Right renal pelvis (tissue), 4 donors: ENCODE measurements at places on chromosomes 16 and 17. TPM values are rescaled to one million over a fixed set of nuclear protein-coding genes. Genes with fewer than 3 reads are reported as not detected.

The SLC5A11 gene
- 3.0 TPM for polyA plus RNA-seq

The XAF1 gene
- 7.6 TPM for polyA plus RNA-seq

GRCh38 chr17:49680314-49680713, 2.4 kb upstream of the SPOP start:
- no peak for DNase-seq

- no peak for DNase-seq
Observed at GRCh38 chr17:37488607-37489196, 989 bp upstream of the DUSP14 start.

GRCh38 chr17:78817123-78817522, 23.5 kb downstream of the USP36 start:
- DNase-seq: no peak

DNA sequence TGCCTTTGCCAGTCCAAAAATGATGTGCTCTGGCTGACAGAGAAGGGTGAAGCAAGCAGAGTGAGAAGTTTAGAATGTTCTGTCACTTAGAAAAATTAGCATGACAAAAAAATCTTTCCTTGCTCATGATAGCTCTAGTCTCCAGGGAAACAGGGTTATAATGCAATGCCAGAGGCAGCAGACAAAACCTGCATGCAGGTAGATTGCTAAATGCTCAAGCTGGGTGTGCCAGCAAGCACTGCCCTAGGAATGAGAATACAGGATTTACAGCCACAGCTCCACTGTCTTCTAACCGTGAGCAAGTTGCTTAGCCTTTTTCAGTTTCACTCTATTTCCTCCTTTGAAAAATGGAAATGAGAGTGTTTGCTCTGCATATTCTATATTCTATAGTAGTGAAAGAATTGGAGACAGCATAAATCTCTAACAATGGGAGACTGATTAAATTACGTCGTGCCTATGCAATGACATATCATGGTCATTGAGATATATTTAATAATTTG, 516.6 kb upstream of the C16orf82 start:
- no peak for DNase-seq
